HT1080 (cell line): ENCODE measurements at places on chromosomes 16 and 17. TPM values are rescaled to one million over a fixed set of nuclear protein-coding genes. Genes with fewer than 3 reads are reported as not detected.

DNA sequence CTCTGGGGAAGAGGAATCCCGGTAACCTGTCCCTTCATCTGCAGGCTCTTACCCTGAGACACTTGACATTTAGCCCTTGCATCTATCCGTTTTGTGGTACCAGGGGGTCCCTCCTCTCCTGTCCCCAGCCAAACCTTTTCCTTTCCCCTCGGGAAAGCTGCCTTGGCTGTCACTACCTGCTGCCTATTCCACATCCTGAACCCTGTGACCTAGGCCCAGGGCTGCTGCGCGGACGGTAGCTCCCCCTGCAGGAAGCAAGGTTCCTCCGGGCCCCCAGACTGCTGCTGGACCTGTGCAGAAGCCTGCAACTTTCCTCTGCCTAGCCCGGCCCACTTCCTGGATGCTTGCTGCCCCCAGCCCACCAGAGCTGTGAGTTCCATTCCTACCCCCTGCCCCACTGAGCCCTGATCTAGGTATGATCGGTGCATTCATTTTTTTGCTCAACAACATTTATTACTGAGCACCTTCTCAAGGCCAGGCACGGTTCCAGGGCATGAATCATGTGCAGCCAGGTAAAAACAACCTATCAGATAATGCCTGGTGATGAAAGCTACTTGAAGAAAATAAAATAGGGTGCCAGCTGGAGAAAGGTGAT lies 10.5 kb upstream of the ALDOA start:
- DNase-seq = no peak

DNA sequence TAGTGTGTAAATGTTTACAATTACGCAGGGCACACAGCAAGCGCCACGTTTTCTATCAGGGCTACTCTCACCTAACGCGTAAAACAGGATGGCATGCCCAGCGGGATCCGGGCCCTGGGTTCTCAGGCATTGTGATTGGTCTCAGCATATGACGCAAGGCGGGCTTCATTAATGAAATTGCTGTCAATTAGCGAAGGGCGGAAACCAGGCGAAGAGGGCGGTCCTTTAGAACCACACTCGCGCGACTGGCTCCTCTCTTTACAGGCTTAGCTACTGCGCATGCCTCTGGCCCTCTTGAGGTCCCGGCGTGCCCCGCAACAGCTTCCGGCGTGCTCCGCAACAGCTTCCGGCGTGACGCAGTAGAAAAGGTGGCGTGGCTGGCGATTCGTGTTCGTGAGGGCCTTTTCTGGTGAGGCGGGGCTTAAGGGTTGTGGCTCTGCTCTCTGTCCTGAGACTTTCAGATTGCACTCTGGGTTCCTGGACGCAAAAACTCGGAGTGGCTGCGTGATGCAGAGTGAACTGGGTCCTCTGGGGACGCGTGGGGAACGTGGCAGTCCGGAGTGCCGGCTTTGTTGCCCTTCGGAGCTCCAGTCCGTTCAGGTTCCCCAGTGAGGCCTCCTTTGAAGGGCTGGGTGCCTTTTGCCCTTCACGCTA lies 9.2 kb downstream of the OR2C1 start:
- DNase-seq = peak; percentile 90

KIF18B gene
- 13.1 and 15.9 TPM in 2 replicates for total RNA-seq

GRCh38 chr17:15955793-15956541 lies 11.0 kb downstream of the ADORA2B start:
- DNase-seq = no peak

- no peak for DNase-seq
Measured at GRCh38 chr17:79781736-79782575, 4.0 kb downstream of the CBX2 start.

- peak; percentile 41 for DNase-seq
Measured at GRCh38 chr17:32222621-32223020, 43.0 kb upstream of the RHBDL3 start.

TANGO6 gene
- total RNA-seq = 12.7 and 16.6 TPM in 2 replicates

MSLN gene
- 0.23 TPM in 1 of 2 replicates, not detected in the other for total RNA-seq

TPSAB1 gene
- total RNA-seq = not detected in 2 replicates

DNA sequence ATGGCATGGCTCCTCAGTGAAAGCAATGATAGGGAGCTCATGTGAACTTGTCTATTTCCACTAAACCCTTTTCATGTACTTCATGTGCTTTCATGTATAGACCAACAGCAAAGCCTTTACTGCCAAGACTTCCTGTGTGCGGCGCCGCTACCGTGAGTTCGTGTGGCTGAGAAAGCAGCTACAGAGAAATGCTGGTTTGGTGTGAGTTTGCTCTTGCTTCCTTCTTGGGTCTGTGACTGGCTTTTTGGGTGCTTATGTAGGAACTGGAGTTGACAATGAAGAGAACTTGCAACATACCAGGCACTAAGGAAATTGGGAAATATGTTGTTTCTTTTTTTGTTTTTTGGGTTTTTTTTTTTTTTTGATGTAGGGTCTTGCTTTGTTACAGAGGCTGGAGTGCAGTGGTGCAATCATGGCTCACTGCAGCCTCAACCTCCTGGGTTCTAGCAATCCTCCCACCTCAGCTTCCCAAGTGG lies 5.7 kb downstream of the SNX11 start:
- no peak for DNase-seq

- DNase-seq = no peak
Measured at GRCh38 chr16:13077816-13078215, 176.4 kb downstream of the SHISA9 start.

DNA sequence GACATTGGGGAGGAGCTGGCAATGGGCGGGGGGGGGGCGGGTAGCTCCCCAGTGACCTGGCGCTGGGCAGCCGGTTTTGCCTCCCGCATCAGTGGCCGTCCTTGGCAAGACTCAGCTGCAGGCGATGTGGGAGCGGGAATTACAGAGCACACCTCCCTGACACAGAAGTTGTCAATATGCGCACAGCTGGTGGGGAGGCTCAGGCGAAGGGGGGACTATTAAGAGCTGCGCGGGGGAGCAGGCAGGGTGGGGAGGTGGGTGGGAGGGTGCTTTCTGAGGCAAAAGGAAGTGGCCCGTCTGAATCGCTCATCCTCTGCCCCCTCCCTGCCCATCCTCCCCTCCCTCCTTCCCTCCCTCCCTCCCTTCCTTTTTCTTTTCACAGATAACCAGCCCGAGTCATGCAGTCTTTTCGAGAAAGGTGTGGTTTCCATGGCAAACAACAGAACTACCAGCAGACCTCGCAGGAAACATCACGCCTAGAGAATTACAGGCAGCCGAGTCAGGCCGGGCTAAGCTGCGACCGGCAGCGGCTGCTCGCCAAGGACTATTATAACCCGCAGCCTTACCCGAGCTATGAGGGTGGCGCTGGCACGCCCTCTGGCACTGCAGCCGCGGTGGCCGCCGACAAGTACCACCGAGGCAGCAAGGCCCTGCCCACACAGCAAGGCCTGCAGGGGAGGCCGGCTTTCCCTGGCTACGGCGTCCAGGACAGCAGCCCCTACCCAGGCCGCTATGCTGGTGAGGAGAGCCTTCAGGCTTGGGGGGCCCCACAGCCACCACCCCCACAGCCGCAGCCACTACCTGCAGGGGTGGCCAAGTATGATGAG lies 44.0 kb downstream of the SREBF1 start:
- DNase-seq = peak; percentile 49

HOXB1 gene
- not detected in 2 replicates for total RNA-seq

GRCh38 chr16:61165797-61166196 lies 870.4 kb downstream of the CDH8 start:
- DNase-seq = no peak

FBXW10 gene
- not detected in 2 replicates for total RNA-seq

DNA sequence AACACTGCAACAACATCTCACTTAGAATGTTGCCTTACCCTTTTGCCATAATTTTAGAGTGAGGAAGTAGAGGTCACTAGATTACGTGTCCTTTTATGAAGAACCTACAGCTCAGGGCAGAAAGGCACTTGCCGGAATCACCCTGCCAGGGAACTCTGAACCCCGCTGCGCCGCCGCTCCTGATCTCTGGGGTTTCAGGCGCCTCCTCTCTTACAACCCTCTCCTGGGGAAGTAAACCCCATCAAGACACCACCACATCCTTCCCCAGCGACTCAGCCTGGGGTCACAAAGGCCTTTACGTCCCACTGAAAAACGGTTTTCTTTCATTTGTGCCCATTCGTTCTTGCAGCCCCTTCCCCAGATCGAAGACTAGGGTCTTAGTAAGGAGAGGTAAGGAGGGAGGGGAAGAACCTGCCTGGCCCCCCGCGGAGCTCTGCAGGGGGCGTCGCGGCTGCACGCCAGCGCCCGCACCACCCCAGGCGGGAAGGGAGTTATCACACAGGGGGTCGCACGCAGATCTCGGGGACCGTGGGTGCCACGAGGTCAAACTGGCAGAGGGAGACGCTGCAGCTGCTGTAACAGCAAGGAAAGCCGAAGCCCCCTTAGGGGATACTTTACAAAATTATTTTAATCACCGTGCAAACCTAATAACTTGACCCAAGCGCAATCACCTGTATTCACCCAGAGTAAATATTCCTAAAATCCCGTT lies 1.0 kb upstream of the HLF start:
- DNase-seq = no peak

GRCh38 chr16:72873044-72873443 lies 174.9 kb downstream of the ZFHX3 start:
- no peak for DNase-seq

- DNase-seq = no peak
Measured at GRCh38 chr16:86878236-86879080, 300.1 kb downstream of the FOXL1 start.

- DNase-seq = no peak
Measured at GRCh38 chr16:74565378-74565777, 41.5 kb downstream of the GLG1 start.

GRCh38 chr17:67171560-67171959 lies 73.4 kb downstream of the HELZ start:
- DNase-seq = no peak

GRCh38 chr17:79080761-79081290 lies 6.2 kb downstream of the ENGASE start:
- no peak for DNase-seq

CCDC154 gene
- 0.03 and 0.26 TPM in 2 replicates for total RNA-seq

DNA sequence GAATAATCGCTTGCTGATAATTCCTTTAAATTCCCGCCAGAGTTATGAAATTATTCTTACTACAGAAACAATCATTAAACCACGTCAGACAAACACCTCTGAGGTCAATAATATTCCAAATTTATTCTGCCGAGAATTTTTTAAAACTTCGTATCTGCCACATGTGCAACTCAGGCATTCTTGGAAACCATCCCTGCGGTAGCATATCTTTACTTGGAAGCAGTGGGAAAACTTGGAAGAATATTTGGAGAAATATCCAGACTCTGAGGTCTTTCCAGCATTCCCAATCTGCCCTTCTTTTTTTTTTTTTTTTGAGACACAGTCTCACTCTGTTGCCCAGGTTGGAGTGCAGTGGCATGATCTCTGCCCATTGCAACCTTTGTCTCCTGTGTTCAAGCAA lies 2.0 kb upstream of the CCL11 start:
- no peak for DNase-seq

DNA sequence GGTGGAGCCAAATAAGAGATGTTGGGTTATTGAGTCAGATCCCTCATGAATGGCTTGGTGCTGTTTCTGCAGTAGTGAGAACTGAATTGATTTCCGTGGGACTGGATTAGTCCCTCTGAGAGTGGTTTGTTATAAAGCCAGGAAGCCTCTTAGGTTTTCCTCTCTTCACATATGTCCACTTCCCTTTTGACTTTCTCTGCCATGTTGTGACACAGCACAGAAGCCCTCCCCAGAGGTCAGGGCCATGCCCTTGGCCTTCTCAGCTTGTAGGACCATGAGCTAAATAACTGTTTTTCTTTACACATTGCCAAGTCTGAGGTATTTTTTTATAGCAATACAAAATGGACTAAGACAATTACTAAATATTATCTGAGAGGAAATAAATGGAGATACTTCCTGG lies 10.3 kb upstream of the HAPSTR1 start:
- no peak for DNase-seq

- DNase-seq = no peak
Measured at GRCh38 chr16:27236635-27237218, 31.8 kb downstream of the NSMCE1 start.

DNA sequence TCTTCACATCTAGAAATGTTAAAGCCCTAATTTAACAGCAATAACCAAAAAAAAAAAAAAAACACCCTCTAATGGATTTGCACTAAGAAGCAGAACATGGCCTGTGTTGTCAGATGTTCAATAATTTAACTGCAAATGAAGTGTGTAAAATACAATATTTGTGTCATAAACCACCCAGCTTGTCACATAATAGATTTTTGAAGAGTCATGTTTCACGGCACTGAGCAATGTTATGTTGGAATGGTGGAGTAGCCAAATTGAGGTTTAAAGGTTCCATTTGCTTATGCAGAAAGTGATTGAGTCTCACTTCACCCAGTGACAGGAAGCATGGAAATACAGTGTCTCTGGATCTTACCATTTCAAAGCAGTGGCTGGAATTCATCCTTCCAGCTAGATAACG lies 173.2 kb upstream of the XYLT1 start:
- DNase-seq = no peak

- peak; percentile 64 for DNase-seq
Measured at GRCh38 chr17:68777243-68777855, 176.2 kb upstream of the FAM20A start.

- DNase-seq = no peak
Measured at GRCh38 chr17:4617090-4617489, 24.4 kb downstream of the ALOX15 start.

DNA sequence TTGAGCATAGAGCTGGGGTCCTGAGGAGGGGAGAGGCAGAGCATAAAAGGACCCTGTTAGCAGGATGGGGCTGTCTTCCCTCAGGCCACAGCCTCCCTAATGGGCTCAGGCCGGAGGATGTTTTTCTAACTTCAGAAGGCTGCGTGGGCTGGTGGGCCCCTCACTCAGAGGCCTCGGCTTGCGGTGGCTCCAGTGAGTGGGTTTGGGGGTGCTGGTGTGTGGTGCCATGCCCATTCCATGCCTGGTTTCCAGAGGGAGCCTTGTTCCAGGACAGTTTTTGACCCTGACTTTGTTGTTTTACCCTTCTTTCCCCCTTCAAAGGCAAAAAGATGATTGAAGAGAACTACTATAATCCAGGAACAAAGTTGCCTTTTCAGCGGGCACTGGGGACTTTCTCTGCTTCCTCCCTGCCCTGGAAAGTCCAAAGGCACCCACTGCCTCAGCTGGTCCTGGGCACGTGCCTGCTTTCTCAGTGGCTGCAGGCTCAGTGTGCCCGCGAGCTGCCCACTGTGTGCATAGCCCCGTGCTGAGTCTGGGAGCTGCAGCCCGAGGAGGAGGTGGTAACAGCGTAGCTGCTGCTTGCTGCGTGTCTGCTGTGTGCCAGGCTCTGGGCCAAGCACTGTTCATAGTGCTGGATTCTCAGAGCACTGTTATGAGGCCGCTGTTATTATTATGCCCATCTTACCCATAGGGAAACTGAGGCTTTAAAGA lies 11.8 kb downstream of the NKD1 start:
- no peak for DNase-seq

DNA sequence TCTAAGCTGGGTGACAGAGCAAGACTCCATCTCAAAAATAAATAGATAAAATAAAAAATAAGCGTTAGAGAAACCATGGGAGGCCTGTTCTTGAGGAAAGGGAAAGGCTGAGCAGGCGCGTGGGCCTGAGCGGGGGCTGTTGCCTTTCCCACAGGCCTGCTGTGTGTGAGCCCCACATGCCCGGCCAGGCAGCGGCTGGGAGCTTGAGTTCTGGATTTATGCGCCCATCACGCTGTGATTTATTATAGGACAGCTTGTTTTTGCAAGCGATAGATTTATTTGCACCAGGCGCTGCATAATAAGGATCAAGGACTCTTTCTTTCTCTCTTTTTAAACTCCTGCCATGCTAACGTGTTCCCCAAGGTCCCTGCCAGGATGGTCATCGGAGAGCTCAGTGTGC lies 14.8 kb upstream of the WFDC1 start:
- no peak for DNase-seq

SULT1A1 gene
- 1.1 and 1.7 TPM in 2 replicates for total RNA-seq
